ENCODE measurements at places on chromosomes 7 and 10.
A peak's percentile ranks its signal among the peaks of the same experiment; 100 is the strongest.

DNA sequence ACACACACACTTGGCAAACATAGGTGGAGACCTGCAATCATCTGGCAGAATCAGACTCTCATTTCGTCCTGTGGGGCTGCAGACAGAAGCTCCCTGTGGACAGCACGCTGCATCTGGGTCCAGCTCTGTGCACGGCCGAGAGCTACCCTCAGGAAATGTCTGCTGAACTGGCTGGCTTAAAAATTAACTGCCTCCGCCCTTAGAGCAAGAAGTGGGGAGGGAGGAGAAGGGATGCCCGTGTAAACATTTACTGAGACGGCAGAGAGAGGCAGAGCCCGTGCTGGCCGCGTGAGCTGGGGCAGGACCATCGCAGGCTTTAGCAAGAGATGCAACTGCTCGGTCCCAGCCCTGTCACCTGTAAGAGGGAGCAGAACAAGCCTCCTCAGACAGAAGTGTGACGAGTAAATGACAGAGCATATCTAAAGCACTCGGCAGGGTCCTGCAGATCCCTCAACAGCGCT, 81.8 kb downstream of the TNS3 start:
- DNase-seq = no peak

DNA sequence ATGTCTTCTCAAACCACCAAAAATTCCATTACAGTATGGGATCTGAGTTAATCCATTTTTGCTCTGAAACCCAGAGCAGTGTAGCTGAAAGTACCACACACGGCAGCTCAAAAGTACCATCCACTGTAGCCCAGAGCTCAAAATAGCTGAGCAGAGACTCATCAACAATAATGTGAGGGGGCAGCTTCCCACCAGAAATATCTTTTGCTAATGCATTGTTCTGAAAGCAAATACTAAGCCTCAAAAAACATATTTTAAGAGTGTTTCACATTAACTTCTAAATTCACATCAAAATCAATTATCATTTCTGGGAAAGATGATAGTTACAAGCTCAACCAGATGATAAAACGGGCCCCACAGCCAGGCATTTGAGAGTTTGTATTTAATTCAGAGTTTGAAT, 73.7 kb downstream of the ABLIM1 start:
- DNase-seq = no peak

GRCh38 chr7:143429770-143430698, 13.2 kb upstream of the TAS2R60 start:
- DNase-seq = no peak

DNA sequence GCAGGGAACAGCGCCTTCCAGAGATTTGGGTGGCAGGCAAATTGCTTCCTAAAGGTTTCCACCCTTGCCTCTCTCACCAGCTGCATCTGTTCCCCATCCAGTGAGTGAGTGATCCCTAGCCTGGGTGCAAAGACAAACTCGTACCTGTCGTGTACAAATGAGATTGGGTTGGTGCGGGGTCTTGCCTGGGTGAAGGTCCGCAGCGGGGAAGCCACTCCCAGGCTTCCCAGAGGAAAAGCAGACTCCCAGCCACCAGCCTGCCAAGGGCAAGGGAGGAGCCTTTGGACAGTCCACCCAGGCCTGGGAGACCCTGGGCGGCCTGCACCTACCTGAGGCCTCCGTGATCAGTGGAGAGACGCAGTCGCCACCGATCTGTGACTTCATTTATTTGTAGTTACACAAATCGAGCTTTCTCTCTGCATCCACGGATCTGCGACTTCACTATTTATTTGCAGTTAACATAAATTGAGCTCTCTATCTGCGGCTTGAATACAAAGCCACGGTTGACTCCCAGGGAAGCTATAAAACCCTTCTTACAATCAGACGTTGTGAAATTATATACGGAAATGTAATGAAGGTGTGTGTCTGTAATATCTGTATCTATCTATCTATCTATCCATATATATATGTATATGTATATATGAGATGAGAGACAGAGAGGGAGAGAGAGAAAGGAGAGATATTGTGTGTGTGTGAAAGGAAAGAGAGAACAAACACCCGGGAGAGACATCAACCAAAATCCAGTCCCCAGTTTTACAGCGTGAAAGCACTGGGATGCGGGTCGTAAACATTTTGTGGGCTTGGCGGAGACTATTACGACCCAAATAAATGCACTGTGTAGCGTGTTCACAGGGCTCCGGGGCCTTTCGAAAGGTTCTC, 3.0 kb upstream of the HOXA7 start:
- DNase-seq = no peak

DNA sequence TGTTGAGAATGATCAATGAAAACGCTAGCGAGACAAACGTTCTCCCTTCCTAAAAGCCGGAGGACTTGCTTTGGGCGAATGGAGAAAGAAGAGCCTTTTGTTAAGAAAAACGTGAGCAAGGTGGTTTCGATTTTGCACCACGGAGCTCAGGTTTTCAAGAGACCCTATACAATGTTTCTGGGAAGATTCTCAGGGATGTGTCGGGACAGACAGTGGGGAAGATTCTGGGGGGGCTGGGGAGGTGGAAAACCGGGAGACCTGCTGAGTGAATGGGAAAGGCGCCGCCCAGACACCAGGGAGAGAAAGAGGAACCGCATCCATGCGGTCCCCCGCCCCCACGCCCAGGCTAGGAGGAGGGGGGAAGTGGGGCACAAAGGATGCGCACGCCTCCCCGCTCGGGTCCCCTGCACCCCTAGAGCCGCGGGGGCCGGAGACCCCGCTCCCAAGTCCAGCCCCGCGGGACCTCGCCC, 745 bp downstream of the YWHAG start:
- DNase-seq = peak; percentile 64

DNA sequence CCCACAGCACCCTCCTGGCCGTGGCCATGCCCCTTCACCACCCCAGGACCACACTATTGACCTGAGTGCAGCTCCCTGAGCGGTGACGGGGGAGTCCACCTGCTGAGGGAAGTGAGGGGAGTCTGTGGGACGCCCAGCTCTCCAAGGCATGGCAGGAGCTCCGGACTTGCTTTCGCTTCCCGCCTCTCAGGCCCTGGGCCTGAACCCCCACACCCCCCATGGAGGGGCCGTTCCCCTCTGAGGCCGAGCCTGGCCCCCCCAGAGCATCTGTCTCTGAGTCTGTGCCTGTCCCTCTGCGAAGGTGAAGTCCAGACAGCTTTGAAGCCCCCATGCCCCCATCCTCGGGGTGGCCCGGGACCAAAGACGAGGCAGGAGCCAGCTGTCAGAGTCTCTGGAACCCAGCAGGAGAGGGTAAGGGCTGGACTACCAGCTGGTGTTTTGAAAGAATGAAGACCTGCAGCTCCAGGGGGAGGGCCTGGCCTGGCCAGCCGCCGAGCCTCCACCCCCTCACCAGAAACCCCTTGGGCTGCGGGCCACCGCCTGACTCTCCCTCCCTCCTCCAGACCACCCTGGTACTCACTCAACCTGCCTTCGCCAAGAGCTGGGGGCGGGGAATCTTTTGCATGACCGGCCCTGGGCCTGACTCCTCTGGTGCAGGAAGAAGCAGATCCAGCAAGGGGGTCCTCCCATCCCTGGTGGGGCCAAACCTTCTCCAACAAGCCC, 114.0 kb downstream of the PDGFA start:
- no peak for DNase-seq

GRCh38 chr7:46206476-46207060, 285.5 kb upstream of the IGFBP3 start:
- no peak for DNase-seq

- DNase-seq = no peak
These were observed 36.8 kb downstream of the ST7 start for GRCh38 chr7:116990056-116990455.

DNA sequence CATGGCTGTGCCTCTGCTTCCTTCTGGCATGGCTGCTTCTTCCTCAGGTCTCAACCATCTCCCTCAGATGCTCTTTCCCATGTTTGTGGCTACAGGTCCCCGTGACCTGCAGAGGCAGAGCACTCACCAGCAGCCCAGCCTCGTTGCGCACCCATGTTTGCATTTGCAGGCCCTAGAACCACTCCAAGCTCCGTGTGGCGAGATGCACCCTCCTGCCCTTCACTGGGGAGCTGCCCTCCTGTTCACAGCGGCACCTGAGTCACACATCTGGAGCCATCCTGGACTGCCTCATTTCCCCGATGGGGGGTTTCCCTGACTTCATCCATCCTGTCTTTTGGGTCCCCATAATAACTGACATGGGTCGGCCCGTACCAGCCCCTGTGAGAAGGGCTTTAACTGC, 35.9 kb downstream of the EGFR start:
- no peak for DNase-seq

DNA sequence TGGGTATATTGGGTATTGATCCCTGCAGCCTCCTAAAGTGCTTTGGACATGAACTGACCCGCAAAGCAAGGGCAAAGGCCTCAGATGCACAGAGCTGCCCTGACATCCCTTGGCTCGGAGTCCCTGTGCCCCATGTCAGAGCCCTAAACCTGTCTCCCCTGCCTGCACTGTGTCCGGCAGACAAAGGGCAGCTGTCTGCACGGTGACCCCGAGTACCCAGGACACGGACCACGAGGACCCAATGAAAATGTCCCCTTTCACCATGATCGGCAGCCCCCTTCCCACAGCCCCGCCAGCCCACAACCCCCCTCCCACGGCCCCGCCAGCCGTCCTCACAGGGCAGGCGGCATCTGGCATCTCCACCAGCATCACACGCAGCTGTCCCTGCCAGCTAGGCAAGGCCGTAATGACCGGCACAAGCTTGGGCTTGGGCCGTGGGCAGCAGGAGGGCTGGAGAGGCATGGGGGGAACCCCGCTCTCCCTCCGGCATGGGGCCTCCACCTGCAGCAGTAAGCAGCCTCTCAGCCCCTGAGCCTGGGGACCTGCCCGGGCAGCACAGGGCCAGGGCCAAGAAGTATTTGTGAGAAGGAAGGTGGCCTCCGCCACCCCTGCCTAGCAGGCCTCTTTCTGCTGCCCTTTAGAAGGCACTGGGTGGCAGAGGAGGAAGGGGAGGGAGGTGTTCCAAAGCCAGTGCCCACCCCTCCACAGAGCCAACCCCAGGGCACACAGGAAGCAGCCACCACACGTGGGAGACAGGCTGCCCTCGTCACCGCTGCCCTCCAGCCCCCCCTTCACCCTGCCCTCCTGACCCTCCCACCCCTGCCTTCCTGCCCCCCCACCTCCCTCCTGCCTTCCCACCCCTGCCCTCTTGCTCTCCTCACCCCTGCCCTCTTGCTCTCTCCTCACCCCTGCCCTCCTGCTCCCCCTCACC, 10.1 kb downstream of the NUDT1 start:
- DNase-seq = peak; percentile 4

- no peak for DNase-seq
These were observed 56.5 kb upstream of the DNAJB6 start for GRCh38 chr7:157280216-157280841.

DNA sequence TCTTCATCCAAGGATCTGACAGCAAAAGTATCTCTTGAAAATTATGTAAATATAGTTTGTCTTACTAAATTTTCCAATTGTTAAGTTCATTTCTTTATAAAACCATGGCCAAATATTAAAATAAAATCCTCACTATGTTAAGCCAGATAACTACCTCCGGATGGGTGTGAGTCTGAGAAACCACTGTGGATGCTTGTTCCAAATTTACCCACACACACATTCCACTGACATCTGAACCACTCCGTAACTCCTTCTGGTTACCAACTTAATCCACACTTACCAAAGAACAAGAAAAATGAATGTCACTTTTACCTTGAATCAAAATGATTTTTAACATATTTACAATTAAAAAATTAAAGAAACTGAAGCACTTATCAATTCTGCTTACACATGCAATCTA, 19.7 kb downstream of the CYTH3 start:
- no peak for DNase-seq

GRCh38 chr10:71891437-71891836, 40.4 kb upstream of the PSAP start:
- DNase-seq = no peak

GRCh38 chr7:130242198-130243014, 24.3 kb upstream of the CPA2 start:
- peak; percentile 76 for DNase-seq

GRCh38 chr10:47339186-47339735, 8.9 kb upstream of the RBP3 start:
- DNase-seq = no peak

DNA sequence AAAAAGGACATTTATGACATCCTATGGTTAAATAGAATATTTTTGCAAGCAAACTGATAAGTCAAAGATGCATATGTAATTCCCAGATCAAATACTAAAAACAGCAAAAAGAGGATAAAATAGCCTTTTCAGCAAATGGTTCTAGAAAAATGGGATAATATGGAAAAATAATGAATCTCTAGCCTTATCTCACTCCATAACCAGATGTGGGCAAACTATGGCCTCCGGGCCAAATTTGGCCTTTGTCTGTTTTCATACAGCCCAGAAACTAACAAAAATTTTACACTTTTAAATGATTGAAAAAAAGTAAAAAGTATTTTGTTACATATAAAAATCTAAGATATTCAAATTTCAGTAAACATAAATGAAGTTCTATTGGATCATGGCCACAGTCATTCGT, 215.4 kb upstream of the PRSS1 start:
- no peak for DNase-seq

DNA sequence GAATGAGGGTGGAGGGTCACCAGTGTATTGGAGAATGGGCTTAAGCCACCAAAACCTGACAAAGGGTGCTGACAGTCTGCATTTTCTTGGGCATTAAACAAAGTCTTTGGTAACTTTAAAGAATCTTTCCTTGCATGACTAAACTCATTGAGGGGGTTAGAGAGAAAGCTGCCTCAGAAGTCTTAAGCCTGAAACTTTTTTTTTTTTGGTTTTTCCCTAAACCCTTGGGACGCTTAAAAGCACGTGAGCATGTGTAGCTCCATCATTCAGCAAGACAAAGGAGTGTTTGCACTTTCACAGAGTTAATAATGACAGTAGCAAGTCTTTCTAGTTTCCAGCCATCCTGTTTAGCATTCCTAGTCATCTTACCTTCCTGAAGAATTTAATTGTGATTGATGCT, 110.7 kb downstream of the LRMDA start:
- no peak for DNase-seq

DNA sequence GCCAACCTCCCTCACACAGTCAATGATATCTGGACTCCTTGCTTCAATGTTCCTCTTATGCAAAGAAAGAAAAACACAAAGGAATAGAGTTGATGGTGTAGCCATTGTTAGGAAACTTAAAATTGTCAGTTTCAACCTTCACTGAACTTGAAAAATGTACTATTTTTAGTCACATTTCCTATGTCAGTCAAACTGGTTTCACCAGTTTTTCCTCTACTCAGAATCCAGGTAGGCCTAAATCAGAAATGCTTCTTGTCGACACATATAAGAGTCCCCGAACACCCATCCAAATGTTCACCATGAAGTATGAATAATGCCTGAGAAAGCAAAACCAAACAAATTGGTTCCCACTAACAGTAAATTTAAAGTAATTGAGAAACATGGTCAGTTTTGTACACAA, 42.4 kb upstream of the ZMYND11 start:
- no peak for DNase-seq
